ENCODE measurements at places on chromosomes 2 and 18. TPM values are rescaled to one million over a fixed set of nuclear protein-coding genes. Genes with fewer than 3 reads are reported as not detected.
A peak's percentile ranks its signal among the peaks of the same experiment; 100 is the strongest.

Gene RMDN2
- 24.2 TPM for polyA plus RNA-seq

Gene SP5
- not detected for polyA plus RNA-seq

Gene MAP3K20
- polyA plus RNA-seq = 10.6 TPM

Gene CRYGC
- not detected for polyA plus RNA-seq

Gene NCKAP5
- not detected for polyA plus RNA-seq

Gene DIPK1C
- polyA plus RNA-seq = not detected

Gene CFAP65
- polyA plus RNA-seq = not detected

Gene G6PC2
- polyA plus RNA-seq = not detected

Gene FAM124B
- not detected for polyA plus RNA-seq

Gene RGPD5
- 12.2 TPM for polyA plus RNA-seq

Gene RAX
- not detected for polyA plus RNA-seq

Gene DUSP28
- 20.5 TPM for polyA plus RNA-seq

Gene CARF
- 6.3 TPM for polyA plus RNA-seq

Gene EGR4
- not detected for polyA plus RNA-seq

DNA sequence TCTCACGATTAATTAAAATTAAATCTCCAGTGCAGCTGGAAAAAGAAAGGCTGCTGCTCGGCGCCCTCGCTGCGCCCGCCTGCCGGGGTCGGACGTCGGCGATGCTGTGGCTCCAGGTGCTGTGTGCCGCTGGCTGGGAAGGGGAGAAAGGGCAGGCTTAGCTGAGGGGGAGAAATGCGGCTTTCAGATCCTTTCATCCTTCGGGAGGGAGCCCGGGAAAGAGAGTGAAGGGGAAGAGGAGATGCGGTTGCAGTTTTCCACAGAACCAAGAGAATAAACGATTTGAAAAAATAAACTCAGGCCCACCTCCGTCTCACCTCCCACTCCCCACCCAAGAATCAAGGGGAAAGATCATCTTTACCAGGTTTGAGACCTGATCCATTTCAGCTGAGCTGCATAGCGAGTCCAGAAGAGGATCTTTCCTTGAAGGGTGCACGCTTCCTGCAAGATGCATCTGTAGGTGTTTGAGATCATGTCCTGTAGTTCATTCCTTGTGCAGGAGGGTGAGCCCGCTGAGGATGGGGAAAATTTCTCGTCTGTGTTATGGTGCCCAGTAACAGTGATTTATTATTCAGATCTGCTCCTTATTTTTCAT, 495 bp downstream of the TMEM169 start:
- peaks cover 52% of the 10 kb centered on the region for H3K4me1 ChIP-seq
- DNase-seq = no peak
- peak overlapping the region; percentile 95 for H3K4me3 ChIP-seq
- no peaks in the 10 kb centered on the region for H3K36me3 ChIP-seq

GRCh38 chr2:8546612-8547283, 135.1 kb upstream of the ID2 start:
- peaks cover 73% of the 10 kb centered on the region for H3K27me3 ChIP-seq
- H3K4me1 ChIP-seq = peaks cover 17% of the 10 kb centered on the region
- H3K27ac ChIP-seq = no peak overlapping the region
- no peak for DNase-seq
- no peaks in the 10 kb centered on the region for H3K36me3 ChIP-seq

DNA sequence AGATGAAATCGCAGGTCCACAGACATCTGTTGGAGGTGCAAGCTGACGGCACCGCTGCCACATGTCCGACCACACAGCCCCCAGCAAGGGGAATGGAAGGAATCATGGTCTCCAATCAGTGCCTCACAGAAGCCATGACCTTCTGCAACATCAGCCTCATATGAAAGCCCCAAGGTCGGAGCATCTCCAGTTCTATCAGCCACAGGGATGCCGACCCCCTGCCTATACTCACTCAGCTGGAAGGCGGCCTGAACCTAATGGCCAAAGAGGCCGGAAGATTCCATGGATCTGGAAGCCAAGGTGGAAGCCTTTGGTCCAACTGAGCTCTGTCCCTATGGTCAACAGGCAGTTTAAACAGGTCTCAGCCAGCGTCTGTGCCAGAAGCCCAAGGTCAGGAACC, 278.8 kb downstream of the TNS1 start:
- peaks cover 3% of the 10 kb centered on the region for H3K4me1 ChIP-seq
- no peaks in the 10 kb centered on the region for H3K27me3 ChIP-seq
- no peak overlapping the region for H3K4me3 ChIP-seq

DNA sequence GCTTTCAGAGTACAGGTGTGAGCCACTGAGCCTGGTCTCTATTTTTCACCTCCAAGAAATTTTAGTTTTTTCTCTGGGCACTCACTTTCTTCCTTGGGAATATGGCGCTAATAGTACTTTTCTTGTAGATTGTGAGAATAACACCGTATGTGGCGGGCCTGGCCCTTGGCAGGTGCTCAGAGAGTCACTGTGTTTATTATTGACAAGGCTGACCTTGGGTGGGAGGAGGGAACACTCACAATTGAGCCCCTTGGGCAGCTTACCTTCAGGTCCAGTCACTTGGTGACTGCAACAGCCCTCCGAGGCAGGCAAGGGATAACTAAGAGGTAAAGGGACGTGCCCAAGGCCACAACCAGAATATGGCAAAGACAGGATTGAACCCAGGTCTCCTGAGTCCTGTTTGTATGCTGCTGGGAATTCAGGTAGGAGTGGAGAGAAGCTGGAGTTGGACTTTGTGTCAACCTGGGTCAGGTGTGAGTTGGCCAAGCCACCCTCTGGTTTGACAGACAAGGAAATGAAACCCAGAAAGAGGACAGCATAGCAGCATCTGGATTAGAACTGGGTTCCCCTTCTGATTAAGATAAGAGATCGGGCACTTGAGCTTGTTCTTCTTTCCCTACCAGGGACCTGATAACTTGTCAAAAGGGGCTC, 2.8 kb upstream of the STK25 start:
- no peak overlapping the region for H3K4me3 ChIP-seq
- no peak for DNase-seq
- no peak overlapping the region for H3K27ac ChIP-seq
- no peaks in the 10 kb centered on the region for H3K36me3 ChIP-seq

DNA sequence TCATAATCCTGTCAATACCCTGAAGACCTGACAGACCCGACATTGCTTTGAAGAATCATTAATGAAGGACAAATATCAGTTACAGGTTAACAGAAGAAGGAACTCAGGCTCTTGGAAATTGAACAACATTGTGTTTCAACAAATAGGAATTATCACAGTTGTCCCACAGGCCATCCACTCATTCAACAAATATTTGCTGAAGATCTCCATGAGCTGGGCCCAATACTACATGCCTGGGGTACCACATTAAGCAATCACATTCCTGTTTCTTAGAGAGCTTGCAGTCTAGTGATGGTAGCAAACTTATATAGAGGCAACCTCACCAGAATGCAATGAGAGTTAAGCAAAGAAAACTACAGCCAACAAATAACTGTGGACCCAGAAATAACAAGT, 671.6 kb upstream of the ACVR2A start:
- no peak for DNase-seq
- no peaks in the 10 kb centered on the region for H3K4me1 ChIP-seq
- H3K4me3 ChIP-seq = no peak overlapping the region
- H3K27ac ChIP-seq = no peak overlapping the region

DNA sequence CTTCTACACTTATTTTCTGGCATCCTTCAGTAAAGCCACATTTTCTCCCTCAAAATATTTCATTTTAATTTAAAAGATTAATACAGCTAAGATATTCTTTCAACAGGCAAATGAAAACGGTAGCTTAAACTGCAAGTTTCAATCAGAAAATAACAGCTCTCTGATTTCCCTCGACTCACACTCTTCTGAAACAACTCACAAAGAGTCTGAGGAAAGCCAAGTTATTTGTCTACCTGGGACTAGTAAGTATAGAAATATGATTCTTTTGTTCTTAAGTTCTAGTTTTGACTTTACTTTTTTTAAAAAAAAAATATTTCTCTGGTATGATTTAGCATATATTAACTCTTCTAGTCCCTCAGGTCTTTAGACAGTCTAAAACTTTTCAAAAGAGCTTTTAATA, 27.2 kb downstream of the CEP192 start:
- DNase-seq = no peak
- no peak overlapping the region for H3K4me3 ChIP-seq
- peaks cover 22% of the 10 kb centered on the region for H3K36me3 ChIP-seq
- H3K27ac ChIP-seq = no peak overlapping the region
- H3K27me3 ChIP-seq = no peaks in the 10 kb centered on the region

GRCh38 chr2:46850742-46851141, 64.9 kb downstream of the MCFD2 start:
- H3K4me1 ChIP-seq = peaks cover 11% of the 10 kb centered on the region
- H3K4me3 ChIP-seq = no peak overlapping the region
- H3K27ac ChIP-seq = no peak overlapping the region
- H3K27me3 ChIP-seq = peaks cover 7% of the 10 kb centered on the region
- no peaks in the 10 kb centered on the region for H3K36me3 ChIP-seq
- no peak for DNase-seq

DNA sequence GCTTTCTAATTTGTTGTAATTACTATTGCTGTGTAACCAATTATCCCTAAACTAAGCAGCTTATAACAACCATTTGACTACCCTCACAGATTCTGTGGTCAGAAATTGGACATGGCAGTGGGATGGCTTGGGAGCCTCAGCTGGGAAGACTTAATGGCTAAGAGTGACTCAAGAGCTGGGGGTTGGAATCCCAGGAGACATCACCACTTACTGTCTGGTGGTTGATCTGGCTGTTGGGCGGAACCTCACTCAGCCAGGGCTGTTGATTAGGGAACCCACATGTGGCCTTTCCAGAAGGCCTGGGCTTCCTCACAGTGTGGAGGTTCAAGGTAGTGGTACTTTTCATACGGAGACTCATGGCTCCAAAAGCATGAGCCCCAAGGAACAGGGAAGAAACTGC, 49.8 kb downstream of the E2F6 start:
- H3K27ac ChIP-seq = no peak overlapping the region
- no peak overlapping the region for H3K4me3 ChIP-seq
- no peak for DNase-seq
- H3K36me3 ChIP-seq = peaks cover 14% of the 10 kb centered on the region
- peaks cover 9% of the 10 kb centered on the region for H3K27me3 ChIP-seq

GRCh38 chr2:62180975-62181374, 14.9 kb upstream of the B3GNT2 start:
- no peaks in the 10 kb centered on the region for H3K36me3 ChIP-seq
- DNase-seq = no peak
- peak overlapping the region; percentile 69 for H3K4me3 ChIP-seq
- no peak overlapping the region for H3K27ac ChIP-seq
- H3K4me1 ChIP-seq = peaks cover 21% of the 10 kb centered on the region
- no peaks in the 10 kb centered on the region for H3K27me3 ChIP-seq

DNA sequence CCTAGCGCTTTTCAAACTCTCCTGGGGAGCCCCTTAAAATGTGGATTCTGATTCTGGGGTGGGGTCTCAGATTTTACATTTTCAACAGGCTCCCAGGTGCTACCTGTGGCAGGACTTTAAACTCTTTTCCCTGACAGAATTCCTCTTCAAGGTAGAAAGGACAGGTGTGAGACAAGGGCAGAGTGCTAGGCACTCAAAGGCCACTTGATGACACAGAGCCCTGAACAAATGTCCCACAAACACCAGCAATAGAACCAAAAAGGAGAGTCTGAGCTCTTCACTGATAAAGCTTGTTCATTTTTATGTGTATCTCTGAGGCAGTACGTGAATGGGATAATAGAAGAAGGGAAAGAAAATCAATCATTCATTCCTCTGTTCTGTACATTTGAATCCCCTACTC, 77.7 kb upstream of the PELI1 start:
- H3K4me1 ChIP-seq = peaks cover 53% of the 10 kb centered on the region
- H3K36me3 ChIP-seq = no peaks in the 10 kb centered on the region
- H3K27ac ChIP-seq = peak overlapping the region; percentile 19

- peak overlapping the region; percentile 30 for H3K27ac ChIP-seq
- H3K27me3 ChIP-seq = no peaks in the 10 kb centered on the region
- peak; percentile 78 for DNase-seq
- H3K4me1 ChIP-seq = peaks cover 6% of the 10 kb centered on the region
Observed at GRCh38 chr2:64873472-64873924, 115.7 kb upstream of the SLC1A4 start.

- no peak overlapping the region for H3K27ac ChIP-seq
- DNase-seq = no peak
- no peak overlapping the region for H3K4me3 ChIP-seq
- no peaks in the 10 kb centered on the region for H3K4me1 ChIP-seq
Observed at GRCh38 chr2:131004446-131005209, 88.6 kb downstream of the FAM168B start.

DNA sequence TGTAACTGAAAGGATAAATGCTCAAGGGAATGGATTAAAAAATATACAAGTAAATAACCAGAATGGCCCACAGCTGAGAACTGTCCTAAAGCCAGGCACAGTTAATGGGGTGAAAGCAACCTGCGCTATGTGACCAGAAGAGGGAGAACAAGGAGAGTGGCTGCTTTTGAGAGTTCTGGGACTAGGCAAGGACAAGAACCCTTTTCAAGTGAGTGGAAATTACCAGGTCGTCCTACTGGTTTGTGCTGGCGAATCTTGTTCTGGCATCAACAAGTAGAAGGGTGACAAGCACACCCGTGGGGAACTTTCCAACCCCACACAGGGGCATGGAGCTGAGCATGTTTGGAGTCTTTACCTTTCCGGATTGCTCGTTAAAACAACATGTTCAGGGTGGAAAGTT, 82.8 kb downstream of the TMEM17 start:
- H3K36me3 ChIP-seq = peaks cover 10% of the 10 kb centered on the region
- no peak for DNase-seq
- H3K4me1 ChIP-seq = no peaks in the 10 kb centered on the region
- H3K27me3 ChIP-seq = no peaks in the 10 kb centered on the region

GRCh38 chr2:161044921-161045320, 115.3 kb upstream of the TANK start:
- H3K4me1 ChIP-seq = no peaks in the 10 kb centered on the region
- no peaks in the 10 kb centered on the region for H3K36me3 ChIP-seq
- H3K27ac ChIP-seq = no peak overlapping the region
- no peak overlapping the region for H3K4me3 ChIP-seq
- H3K27me3 ChIP-seq = peaks cover 41% of the 10 kb centered on the region

GRCh38 chr2:46181789-46182530, 115.2 kb upstream of the EPAS1 start:
- peaks cover 30% of the 10 kb centered on the region for H3K36me3 ChIP-seq
- H3K4me3 ChIP-seq = no peak overlapping the region
- no peaks in the 10 kb centered on the region for H3K27me3 ChIP-seq
- no peak overlapping the region for H3K27ac ChIP-seq

DNA sequence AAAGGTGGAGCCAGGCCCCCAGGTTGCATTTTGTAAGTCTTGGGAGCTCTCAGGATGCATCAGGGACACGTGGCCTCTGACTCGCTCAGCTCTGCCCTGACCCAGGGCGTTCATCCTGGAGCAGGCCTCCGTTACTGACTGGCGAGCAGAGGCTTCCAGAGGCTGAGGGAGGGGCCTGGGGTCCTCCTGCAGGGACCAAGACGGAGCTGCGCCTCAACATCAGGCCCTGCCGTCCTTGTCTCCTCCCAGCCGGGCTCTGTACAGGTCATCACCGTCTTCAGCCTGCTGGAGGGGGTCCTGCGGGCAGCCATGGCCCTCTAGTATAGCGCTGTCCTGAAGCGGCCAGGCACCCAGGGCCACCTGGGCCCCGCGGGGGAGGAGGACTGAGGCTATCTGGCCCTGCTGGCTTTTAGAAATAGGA, 10.2 kb upstream of the ALPP start:
- H3K27me3 ChIP-seq = peaks cover 8% of the 10 kb centered on the region
- peaks cover 22% of the 10 kb centered on the region for H3K4me1 ChIP-seq
- H3K27ac ChIP-seq = no peak overlapping the region
- no peak overlapping the region for H3K4me3 ChIP-seq
- DNase-seq = no peak
- H3K36me3 ChIP-seq = no peaks in the 10 kb centered on the region

Measured in naive B cell (primary cell).